GM12891 (cell line): ENCODE measurements at places on chromosomes 11 and 22.

- no peak for DNase-seq
Observed at GRCh38 chr11:121864660-121865059, 251.4 kb downstream of the BLID start.

- no peak for DNase-seq
Observed at GRCh38 chr11:124643605-124644425, 21.2 kb downstream of the TBRG1 start.

GRCh38 chr11:95505927-95506426 is 275.0 kb upstream of the SESN3 start:
- no peak for DNase-seq

- DNase-seq = no peak
Observed at GRCh38 chr11:90874986-90875385, 652.1 kb upstream of the CHORDC1 start.

DNA sequence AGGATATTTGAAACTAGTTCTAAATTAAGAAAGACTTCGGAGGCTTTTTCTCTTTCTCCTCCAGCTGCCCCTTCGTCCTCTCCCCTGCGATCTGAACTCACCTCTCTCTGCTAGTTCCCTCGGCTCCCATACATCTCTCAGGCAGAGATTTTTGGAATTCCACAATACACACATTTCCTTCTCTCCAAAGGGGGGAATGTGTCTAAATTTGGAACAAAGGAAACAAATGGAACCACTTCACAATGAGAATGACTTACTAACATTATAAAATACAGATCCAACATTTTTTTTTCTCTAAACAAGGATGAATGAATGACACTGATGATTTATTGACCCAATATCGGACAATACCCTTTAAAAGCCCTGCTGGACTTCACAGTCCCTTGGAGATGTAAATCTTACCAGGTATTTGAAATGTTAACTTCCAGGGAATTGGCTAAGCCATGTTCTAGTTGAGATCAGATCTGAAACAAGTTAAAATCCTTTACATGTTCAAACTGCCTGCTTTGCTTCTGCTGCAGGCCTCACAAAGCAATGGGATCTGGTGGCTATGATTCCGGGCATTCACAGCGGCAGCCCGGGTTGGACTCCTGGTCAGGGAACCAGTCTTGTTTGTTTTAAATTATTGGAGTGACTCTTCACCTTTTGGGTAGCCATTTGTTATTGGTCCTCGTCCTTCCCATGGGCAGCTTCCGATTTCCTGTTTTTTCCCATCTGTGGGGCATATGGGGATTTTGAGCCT is 20.5 kb upstream of the GSTP1 start:
- no peak for DNase-seq

- no peak for DNase-seq
Observed at GRCh38 chr11:2538951-2539350, 94.1 kb downstream of the KCNQ1 start.

DNA sequence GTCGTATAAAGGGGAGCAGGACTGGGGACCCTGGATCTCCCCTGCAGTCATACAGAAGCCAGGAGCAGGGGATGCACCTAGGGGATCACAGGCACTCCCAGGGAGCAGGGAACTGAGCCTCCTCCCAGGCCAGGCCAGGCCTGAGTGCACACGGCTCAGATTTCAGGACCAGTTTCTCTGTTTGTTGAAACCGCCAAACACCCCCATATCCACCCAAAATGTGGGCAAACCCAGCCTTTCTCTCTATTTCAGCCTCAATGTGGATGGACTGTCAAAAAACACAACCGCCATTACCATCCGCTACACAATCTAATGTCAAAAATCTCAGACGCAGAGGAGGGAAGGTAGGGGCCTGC is 17.5 kb downstream of the MN1 start:
- DNase-seq = no peak

- no peak for DNase-seq
Observed at GRCh38 chr11:127424661-127425060, 424.1 kb upstream of the KIRREL3 start.

GRCh38 chr22:44645531-44645930 is 56.5 kb upstream of the PRR5 start:
- DNase-seq = no peak

- no peak for DNase-seq
Observed at GRCh38 chr11:26573896-26574295, 1.8 kb upstream of the MUC15 start.

DNA sequence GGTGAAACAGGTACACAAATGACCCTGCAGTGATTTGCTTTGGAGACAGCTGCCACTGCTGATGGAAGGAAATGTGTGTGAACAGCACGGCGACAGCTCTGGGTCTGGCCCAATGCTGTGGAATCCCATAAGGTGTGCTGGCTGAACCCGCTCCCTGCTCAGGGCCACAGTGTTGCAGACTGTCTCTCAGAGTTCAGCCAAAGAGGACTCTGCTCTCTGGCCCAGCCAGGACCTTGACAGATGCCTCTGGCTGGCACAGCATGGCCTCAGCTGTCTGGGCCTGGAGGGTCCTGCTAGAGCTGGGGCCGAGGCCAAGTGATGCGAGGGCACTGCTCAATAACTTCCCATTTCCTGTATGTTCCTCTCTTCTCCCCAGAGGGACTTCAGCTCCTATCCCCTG is 5.3 kb upstream of the ABCC8 start:
- no peak for DNase-seq

DNA sequence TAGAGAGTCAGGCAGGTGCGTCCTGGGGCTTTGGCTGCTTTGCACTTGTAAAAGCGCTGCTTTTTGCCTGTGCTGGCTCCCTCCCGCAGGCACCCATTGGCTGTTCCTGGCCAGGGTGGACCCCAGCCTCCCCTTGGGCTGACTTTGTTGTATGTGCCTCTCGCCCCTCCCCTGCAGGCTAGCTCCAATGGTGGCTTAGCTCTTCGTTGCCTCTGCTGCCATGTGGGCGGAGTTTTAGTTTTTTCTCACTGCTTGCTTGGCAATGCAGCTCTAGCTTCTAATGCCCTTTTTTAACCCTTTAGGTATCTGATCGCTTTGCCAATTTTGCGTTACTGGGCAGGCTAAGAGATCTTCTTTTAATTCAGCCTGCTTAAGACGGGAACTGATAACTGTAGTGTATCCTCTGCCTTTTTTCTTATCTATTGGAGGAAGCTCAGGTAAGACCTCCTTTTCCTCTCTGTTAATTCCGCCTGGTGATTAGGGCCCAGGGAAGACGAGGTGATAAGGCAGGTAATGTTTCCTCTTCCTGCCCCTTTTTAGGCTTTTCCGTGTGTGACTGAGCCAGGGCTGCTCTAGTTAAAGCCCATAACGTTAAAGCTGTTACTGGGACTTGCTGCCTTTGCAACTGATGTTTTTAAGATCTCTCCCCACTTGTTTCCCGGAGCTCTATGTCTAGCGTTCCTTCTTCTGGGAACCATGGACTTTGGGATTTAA is 11.7 kb upstream of the GLYATL1 start:
- no peak for DNase-seq

DNA sequence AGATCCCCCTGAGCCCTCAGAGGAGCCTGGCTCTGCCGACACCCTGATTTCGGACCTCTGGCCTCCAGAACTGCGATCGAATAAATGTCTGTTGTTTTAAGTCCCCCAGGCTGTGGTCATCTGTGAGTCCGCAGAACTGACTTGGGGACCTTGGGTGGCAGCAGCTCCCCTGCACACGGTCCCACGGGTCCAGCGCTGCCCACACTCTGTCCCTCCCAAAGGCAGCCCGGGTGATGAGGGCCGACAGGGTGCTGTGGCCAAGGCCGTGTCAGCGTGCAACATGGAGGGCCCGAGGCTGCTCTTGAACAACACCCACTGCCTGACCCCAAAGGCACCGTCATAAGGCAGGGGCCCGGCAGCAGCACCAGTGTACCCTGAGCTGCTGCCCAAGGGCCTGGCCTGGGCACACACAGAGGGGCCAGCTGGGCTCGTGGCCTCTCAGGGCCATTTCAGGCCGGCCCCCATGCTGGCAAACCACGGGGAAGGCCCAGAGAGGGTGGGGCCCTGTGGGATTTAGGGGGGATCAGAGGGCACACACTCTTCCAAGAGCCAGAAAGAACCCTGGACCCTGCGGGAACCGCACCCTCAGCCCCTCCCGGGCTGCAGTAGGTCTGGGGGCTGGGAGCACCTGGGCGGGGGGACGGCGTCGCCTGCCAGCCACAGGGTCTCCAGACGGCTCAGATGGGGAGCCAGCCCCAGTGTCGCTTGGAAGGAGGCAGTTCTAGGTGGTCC is 77.1 kb upstream of the PRR5 start:
- DNase-seq = no peak

DNA sequence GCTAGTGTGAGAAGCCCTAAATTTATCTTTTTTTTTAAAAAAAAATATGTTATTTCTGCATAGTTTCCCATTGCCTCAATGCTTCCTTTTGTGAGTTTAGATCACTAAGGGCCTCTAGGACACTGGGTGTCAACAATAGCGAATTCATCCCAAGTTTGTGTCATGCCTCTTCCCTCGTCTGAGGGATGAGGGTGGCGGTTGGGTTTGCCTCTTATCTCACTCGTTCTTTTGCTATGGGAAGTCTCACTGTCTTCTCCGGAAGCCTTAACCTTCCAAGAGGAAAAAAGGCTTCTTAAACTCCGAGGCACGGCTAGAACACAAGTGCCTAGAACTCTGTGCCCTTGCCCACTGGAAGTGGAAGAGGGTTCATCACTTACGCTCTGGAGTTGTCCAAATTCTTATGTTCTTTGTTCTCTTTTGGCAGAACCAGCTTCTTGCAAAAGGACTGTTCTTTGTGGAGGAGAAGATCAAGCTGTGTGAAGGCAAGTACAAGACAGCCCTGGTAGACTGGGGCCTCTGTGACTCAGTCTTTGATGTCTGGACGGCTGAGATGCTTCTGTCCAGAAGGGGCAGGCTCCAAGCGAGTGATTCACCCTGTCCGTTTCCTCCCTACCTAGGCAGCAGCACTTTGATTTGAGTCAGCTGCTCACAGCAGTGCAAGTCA is 78.5 kb downstream of the TRAF6 start:
- no peak for DNase-seq

DNA sequence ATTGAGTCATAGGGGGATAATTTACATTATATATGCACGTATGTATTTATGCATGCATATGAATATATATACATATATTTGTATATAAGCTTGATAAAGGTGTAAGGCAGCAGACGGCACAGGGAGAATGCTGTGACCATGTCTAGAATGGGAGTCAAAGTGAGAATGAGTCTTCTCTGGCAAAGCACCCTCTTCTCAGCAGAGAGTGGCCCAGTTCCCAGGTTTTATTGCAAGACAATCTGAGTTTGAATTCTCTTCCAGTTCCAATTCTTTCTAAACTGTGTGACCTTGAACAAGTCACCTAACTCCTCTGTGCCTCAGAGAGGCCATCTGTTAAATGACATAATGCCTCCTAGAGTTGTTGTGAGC is 13.8 kb downstream of the EHF start:
- DNase-seq = no peak

- no peak for DNase-seq
Observed at GRCh38 chr11:77208535-77208934, 80.5 kb downstream of the MYO7A start.

- no peak for DNase-seq
Observed at GRCh38 chr11:56876621-56877275, 112.0 kb upstream of the OR5AK2 start.

GRCh38 chr11:77072851-77073327 is 6.1 kb downstream of the CAPN5 start:
- no peak for DNase-seq

GRCh38 chr22:29369460-29369859 is 18.9 kb downstream of the AP1B1 start:
- DNase-seq = no peak

- no peak for DNase-seq
Observed at GRCh38 chr11:121890946-121891515, 225.0 kb downstream of the BLID start.

DNA sequence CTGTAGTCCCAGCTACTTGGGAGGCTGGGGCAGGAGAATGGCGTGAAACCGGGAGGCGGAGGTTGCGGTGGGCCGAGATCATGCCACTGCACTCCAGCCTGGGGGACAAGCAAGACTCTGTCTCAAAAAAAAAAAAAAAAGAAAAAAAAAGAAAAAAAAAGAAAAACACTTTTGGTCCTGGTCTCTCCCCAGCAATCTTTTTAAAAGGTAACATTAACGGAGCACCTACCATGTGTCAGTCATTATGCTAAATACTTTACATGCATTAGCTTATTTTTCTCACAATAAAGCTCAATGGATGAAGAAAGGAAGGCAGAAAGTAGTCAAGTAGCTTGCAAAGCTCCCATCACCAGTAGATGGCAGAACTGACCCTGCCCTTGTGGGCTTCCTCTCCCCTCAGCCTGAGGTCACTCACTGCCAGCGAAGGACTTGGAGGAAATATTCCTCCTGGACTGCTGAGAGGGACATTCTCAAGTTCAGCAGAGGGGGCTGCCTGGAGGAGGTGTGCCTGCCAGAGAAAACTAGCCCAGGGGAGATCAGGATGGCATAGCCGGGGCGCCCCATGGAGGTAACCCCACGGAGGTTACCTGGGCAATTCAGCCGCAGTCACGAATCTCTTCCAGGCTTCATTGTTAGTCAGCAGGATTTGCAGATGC is 15.5 kb downstream of the APOL3 start:
- no peak for DNase-seq

- DNase-seq = no peak
Observed at GRCh38 chr22:44879301-44879680, 126.9 kb downstream of the ARHGAP8 start.

GRCh38 chr11:12724301-12725054 is 50.3 kb downstream of the TEAD1 start:
- no peak for DNase-seq

- DNase-seq = no peak
Observed at GRCh38 chr22:42515896-42516295, 3.7 kb downstream of the RRP7A start.

GRCh38 chr11:126254819-126255218 is 13.9 kb downstream of the SRPRA start:
- no peak for DNase-seq

DNA sequence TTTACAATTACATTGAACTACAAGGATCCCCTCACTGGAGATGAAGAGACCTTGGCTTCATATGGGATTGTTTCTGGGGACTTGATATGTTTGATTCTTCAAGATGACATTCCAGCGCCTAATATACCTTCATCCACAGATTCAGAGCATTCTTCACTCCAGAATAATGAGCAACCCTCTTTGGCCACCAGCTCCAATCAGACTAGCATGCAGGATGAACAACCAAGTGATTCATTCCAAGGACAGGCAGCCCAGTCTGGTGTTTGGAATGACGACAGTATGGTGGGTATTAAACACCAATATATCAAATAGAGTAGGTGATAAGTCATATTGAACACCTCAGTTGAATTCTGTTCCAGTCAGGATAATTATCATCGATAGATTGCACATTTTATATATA is 4.4 kb downstream of the FBXO7 start:
- no peak for DNase-seq

DNA sequence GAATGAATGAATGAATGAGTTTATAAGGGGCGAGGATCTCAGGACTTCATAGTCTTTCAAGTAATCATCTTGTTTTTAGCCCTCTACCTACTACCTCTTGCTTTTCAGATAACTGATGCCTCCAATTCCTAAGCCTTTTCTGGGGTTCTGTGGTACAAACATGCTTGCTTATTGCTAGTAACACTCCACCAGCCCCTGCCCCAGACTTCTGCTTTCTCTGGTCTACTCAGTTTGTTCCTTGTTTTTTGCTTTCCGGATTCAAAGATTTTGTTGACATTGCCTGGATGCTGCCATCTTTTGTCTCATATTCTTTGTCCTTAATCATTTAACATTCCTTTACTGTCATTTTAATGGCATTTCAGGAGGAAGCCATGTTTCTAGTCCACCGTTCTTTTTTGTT is 8.9 kb upstream of the TMEM9B start:
- DNase-seq = no peak
